ENCODE measurements at places on chromosomes 11 and 22. TPM values are rescaled to one million over a fixed set of nuclear protein-coding genes. Genes with fewer than 3 reads are reported as not detected.

Gene NRXN2
- 7.9 TPM for total RNA-seq

Gene PUS3
- total RNA-seq = 9.1 TPM

Gene TYR
- not detected for total RNA-seq

Gene HYOU1
- total RNA-seq = 110 TPM

Gene TEX12
- total RNA-seq = 1.4 TPM

Gene GRAP2
- 2.0 TPM for total RNA-seq

Gene RRP8
- total RNA-seq = 16.6 TPM

Gene OR56A5
- total RNA-seq = not detected

Gene PHF21A
- 54.0 TPM for total RNA-seq

Gene CYTH4
- 31.7 TPM for total RNA-seq

Gene ACRV1
- total RNA-seq = not detected

Gene OR51B5
- total RNA-seq = 0.29 TPM

Gene ZBTB16
- 188 TPM for total RNA-seq

Gene B4GALNT4
- total RNA-seq = 1.8 TPM

Gene NPAS4
- 2.6 TPM for total RNA-seq

Gene DERL3
- 0.95 TPM for total RNA-seq

Gene CECR2
- total RNA-seq = 0.24 TPM

Gene IRAG1
- 348 TPM for total RNA-seq

Gene SCGB1D4
- not detected for total RNA-seq

Gene SYCE3
- not detected for total RNA-seq

Gene GRIA4
- total RNA-seq = not detected

Gene SCN3B
- 2.8 TPM for total RNA-seq

Gene PDGFB
- total RNA-seq = 8.1 TPM

Gene TSPAN18
- 41.4 TPM for total RNA-seq

Gene OR52H1
- total RNA-seq = 0.24 TPM

Gene PTPMT1
- total RNA-seq = 29.2 TPM

Gene OR2AG1
- not detected for total RNA-seq

Gene POLDIP3
- 47.5 TPM for total RNA-seq

Gene PATE2
- total RNA-seq = not detected

Gene BTBD18
- total RNA-seq = not detected

Gene ARFIP2
- 29.2 TPM for total RNA-seq

Gene SPTY2D1
- 20.2 TPM for total RNA-seq

Gene C22orf31
- not detected for total RNA-seq

Gene CHEK2
- total RNA-seq = 6.6 TPM

Gene SYT9
- not detected for total RNA-seq

Gene CTSC
- total RNA-seq = 80.1 TPM

Gene CHST1
- total RNA-seq = 5.2 TPM

Gene DUSP8
- 19.4 TPM for total RNA-seq

Gene PNPLA5
- total RNA-seq = not detected

Gene ADAMTS15
- total RNA-seq = 20.7 TPM

Measured in posterior vena cava (tissue), 2 donors.